ENCODE measurements at places on chromosomes 4 and X.
A peak's percentile ranks its signal among the peaks of the same experiment; 100 is the strongest.

DNA sequence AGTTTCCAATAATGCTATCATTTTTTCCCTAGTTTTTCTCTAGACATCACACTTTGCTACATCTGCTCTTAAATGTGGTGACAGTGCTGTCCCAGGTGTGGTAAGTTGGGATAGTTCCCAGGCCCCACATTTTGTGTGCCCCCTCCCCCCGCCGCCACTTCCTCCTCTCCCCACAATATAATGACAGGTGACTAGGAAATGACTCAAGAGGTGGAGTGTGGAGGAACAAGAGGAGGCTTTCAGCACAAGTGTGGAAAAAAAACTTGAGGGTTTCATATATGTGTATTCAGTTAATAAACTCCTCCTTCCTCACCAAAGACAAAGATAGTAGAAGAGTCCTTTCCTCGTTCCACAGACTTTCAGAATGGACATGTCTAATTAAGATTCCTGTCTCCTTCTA, 18.3 kb upstream of the IL21 start:
- no peak for DNase-seq

GRCh38 chrX:17592117-17592516, 145.2 kb upstream of the SCML1 start:
- DNase-seq, result no peak

DNA sequence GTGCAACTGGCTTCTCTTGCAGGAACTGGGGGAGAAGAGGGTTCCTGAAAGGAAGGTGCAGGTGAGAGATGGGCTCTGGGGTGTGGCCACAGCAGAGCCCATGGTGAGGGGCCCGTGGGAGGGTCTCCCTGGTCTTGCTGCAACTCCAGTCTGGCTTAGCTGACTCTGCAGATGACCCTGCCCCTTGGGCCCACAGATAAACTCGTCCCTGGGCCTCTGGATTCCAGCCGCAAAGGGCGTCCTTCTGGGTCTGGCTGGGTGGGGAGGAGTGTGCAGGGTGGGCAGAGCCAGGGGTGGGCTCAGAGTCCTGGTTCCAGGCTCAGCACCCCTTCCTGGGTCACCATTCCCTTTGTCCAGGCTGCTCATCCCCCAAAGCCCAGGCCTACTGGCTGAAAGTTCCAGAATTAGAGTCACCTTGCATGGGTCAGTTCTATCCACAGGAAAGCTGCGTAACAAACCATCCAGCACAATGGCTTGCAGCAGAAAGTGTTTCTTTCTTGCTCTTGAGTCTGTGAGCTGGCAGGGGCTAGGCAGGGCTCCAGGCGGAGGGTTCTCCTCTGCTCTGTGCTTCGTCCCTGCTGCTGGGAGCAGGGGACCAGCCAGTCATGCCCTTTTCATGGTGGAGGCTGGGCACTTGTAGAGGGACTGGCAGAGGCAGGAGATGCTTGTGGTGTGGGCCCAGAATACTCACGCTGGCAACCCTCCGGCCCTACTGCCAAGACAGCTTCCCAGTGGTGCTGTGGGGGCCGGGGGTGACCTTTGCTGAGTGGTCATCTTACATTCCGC, 43.5 kb upstream of the ADRA2C start:
- DNase-seq, result no peak

DNA sequence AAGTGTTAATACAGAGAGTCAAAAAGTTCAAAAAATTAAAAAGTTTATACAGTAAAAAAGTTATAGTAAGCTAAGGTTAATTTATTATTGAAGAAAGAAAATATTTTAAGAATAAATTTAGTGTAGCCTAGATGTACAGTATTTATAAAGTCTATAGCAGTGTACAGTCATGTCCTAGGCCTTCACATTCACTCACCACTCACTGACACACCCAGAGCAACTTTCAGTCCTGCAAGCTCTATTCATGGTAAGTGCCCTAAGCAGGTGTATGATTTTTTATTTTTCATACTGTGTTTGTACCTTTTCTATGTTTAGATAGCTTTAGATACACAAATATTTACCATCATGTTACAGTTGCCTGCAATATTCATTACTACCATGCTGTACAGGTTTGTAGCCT, 108.9 kb downstream of the FHIP1A start:
- no peak for DNase-seq

DNA sequence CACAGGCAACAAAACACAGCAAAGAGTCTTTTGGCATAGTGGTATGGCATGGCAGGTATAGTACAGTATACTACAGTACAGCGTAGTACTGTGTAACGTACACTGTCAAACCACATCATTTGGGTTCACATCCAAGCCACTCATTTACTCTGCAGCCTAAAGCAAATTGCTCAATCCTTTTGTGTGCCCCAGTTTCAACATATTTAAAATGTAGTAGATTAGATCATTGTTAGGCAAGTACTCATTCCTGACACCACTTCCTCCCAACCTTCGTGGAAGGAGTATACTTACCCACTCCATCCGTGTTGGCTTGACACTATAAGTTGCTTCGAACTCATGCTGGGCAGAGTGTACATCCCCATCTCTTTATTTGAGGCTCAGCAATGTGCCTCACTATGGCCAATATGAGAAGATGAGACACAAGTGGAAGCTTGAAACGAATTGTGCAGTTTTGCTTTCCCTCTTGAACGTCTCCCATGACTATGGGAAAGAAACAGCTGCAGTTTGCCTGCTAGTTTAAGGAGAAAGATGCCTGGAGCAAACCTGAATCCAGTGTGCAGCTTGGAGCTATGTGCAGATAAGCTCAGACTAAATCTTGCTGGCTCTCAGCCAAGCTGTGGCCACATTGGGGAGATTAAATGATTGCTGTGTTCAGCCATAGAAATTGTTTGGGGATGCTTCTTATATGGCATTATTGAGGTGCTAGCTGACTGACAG, 85.7 kb upstream of the TBL1X start:
- DNase-seq, result no peak

- peak; percentile 18 for DNase-seq
Observed at GRCh38 chrX:103607364-103608305, at the start of gene TCEAL3. TCEAL3 (plus strand) TSS chrX:103607963; CDS start chrX:103609065, 1,102 bp downstream.

DNA sequence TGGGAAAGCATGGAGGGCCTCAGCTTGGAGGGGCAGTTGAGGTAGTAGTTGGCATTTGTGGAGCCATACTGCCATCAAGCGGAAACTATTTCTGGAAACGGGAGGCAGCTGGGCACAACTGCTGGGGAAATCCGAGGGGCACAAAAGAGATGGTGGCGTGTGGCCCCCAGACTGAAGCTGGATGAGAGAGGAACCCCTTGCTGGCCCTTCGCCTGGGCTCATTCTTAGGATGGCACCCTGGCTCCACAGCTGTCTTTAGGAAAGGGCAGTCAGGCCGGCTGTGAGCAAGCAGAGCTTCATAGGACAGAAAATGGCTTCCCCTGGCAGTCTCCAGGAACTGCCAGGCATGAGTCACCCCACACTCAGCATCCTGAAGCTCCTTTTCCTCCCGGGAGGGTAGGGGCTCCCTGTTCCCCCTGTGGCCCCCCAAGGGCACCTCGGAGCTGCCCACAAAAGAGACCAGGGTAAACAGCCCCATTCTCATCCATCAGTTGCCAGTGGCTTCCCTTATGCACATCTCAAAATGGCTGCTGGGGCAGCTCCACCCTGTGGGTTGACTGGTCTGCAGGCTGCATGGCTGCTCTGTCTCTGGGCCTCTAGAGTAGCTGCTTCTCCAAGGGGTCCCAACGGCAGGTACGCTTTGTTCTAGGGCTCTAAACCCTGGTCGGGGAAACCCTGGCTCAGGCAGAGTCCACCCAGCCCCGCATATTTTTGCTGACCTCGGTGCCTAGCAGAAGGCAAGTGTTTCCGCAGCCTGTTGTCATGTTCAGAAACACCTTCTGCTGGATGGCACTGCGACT, 64.7 kb downstream of the NBDY start:
- no peak for DNase-seq

DNA sequence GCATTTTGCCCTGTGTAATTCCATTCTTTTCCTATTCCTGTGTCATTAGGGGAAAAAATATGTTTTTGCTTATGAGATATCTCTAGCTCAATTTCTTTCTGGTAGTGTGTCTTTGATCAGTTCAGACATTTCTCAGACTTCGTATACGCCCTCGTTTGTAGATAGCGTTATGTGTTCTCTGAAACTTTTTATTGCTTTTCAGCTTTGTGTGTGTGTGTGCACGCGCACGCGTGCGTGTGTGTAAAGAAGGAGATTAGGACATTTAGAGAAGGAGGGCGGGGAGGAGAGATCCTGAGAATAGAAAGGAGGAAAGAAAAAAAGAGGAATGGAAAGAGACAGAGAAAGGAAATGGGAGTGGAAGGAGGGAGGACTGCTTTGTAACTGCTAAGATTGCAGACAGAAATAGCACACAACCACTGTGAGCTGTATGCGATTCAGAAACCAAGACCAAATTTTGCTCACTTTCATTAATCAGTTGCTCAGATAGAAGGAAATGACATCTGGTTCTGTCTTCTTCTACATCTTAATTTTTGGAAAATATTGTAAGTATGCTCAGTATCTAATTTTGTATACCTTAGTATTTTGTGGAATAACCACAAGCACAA, at the start of gene RXFP1:
RXFP1 (plus strand) TSS at position 399 of the 605 bp plus-strand sequence; CDS start at position 494, 95 bp downstream.
- DNase-seq, result no peak

GRCh38 chrX:16635596-16635995, 14.4 kb upstream of the S100G start:
- no peak for DNase-seq

DNA sequence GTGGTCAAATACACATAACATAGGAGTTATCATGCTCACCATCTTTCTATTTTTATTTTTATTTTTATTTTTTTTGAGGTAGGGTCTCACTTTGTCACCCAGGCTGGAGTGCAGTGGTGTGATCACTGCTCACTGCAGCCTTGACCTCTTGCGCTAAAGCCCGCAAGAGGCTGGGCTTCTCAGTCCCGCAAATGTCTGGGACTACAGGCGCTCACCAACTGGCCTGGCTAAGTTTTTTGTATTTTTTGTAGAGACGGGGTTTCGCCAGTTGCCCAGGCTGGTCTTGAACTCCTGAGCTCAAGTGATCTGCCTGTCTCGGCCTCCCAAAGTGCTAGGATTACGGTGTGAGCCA, 295 bp upstream of the TLR10 start:
- no peak for DNase-seq

- DNase-seq, result no peak
Observed at GRCh38 chr4:128930051-128930450, 120.6 kb downstream of the JADE1 start.

DNA sequence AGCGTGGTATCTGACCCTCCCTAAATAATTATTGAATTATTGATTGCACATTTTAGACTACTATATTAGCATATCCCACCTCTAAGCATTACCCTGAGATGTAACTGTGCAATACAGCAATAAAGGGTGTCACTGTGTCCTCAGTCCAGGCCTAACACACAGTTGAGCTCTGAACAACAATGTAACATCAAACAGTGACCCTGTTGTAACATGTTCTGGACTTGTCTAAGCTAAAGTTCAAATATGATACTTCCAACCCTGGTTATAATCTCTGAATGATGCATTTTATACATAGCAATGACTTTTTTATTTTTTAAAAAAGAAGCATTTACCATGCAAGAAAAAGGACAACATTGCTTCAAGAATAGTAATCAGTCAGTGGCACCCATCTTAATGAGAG, 61.6 kb upstream of the DMD start:
- no peak for DNase-seq

DNA sequence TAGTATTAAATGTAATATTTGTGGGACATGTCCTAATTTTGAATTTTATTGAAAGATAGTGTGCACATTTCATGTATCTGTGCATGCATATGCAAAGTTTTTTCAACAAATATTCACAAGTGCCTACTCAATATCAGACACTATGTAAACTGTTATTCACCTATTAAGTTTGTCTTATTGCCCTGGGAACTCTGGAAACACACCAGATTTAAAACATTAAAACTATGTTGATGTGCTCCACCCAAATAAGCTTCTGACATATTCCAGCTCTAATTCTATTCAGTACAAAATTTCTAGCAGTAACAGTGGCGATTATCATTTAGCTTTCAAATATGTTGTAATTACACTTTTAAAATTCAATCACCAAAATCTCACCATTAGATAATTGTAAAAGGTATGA, 183.1 kb upstream of the TTC29 start:
- no peak for DNase-seq

- no peak for DNase-seq
Observed at GRCh38 chr4:80948995-80949394, 81.5 kb upstream of the BMP3 start.

DNA sequence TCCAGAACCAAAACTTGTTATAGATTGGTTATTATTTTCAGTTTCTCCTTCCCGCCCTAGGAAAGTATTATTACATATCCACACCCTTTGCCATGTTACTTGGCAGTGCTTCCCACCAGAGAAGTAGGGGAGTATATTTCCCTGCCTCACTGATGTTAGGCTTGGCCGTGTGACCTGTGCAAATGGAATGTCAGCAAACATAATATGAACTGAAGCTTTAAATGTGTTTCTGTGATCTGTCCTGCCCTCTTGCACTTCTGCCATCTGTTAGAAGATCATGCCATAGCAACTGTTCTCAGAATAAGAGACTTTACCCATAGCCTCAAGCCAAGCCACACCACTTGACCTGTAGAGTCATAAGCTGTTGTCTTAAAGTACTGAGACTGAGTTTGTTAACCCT, 36.7 kb upstream of the NEUROG2 start:
- DNase-seq, result no peak

GRCh38 chr4:74166818-74167217, 8.9 kb downstream of the MTHFD2L start:
- no peak for DNase-seq

- no peak for DNase-seq
Observed at GRCh38 chr4:88621763-88622327, 29.6 kb downstream of the HERC3 start.

DNA sequence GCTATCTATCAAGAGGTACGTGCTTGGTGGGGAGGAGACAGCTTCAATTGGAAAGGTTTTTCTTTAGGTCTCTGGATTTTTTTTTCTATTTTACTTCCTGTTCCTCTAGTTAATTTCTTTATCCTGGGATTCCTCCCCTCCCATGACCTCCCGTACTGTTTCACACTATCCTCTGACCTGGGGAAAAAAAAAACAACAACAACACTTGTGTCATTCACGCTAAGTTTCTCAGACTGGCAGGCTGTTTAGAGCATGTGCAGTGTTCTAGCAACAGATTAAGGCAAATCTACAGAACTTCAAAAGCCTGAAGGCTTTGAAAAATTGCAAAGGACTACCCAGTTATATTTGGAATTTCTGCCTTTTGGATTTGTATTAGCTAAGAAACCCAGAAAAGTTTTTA, 358.4 kb downstream of the ARHGAP24 start:
- no peak for DNase-seq
